A172 (cell line): ENCODE measurements at places on chromosomes 2 and 18.

DNA sequence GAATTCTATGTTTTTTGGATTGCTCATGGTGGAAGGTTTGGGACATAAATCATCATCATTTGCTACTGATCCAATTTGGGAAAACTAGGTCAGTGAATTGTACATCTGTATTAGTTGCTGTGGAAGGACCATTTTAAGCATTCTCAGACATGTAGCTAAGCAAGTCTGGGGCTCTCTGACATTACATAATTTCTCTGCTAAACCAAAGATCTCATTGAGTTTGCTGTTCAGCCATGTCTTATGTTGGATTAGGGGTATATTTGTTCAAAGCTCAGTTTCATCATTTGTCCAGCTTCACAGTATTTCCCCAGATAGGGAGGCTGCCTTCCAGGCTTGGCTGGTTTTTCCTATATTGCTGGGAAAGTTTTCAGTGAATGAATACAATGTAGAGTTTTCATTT is 399.7 kb downstream of the MTX2 start:
- DNase-seq = no peak

- DNase-seq = no peak
Measured at GRCh38 chr18:58046093-58046793, 2.2 kb downstream of the NEDD4L start.

DNA sequence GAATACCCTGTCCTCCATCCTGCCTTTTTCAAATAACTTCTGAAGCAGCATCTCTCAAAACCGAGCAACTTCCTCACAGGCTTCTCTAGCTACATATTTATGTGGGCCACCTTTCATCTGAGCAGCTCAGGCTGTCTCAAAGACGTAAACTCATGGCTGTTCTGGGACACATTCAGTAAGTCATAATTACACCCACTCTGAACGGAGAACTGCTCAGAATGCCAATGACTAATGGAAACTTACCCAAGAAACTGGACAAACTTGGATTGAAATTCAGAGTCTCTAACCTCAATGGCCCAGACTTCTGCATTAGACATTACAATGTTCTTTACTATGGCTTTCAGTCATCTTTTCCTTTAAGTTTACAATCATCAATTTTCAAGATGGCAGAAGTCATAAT is 145.2 kb downstream of the RAD51AP2 start:
- no peak for DNase-seq

- DNase-seq = peak; percentile 54
Measured at GRCh38 chr18:616380-616995, 19.7 kb downstream of the CLUL1 start.

DNA sequence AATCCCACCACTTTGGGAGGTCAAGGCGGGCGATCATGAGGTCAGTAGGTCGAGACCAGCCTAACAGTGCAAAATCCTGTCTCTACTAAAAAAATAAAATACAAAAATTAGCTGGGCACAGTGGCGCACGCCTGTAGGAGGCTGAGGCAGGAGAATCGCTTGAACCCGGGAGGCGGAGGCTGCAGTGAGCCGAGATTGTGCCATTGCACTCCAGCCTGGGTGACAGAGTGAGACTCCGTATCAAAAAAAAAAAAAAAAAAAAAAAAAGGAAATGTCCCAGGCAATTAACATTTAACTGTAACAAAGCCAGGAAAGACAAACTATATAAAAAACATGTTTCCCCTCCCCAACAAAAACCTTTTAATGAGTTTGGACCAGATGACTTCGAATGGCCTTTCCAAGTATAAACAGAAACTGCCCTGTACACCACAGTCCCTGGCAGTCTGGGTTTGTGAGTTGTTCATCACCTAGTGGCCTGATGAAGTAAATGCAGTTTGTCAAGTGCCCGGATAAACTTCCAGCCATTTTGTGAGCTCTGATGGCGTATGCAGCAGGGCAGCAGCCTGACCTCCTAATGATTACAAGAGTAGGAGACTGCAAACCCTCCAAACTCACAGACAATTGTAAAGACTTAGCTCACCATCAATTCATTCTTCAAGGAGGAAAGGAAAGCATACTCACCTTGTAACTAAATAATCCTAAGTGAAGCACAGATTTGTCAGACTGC is 16.6 kb upstream of the PCBP1 start:
- DNase-seq = peak; percentile 86

- DNase-seq = no peak
Measured at GRCh38 chr2:128654408-128654807, 335.7 kb upstream of the HS6ST1 start.

- peak; percentile 47 for DNase-seq
Measured at GRCh38 chr2:40343902-40344301, 108.0 kb downstream of the SLC8A1 start.

GRCh38 chr2:69253112-69253511 is 133.9 kb downstream of the GFPT1 start:
- peak; percentile 46 for DNase-seq

DNA sequence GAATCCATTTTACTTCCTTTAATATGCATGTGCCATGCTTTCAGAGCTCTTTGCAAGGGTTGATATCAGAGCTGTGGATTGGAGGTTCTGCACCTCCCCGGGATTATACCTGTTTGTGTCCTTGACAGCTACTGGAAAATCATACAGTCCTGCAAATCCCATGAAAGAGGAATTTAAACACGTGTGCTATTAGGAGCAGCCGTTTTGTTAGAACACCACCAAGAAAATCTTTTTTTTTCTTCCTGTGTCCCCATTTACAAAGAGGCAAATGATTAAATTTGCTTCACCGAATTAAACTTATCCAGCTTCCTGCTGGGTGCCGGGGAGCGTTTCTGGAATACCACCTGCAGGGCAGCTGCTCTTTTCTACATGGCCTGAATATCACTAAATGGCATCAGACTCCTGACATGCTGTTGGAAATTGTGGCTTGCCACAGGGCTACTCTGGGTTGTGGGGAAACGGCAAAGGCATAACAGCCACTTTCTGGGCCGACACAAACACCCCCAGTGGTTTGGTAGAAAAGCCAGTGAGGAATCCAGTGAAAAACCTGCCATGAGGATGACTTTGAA is 23.4 kb upstream of the SOX11 start:
- DNase-seq = no peak

GRCh38 chr18:28574175-28574574 is 397.2 kb upstream of the CDH2 start:
- DNase-seq = no peak

DNA sequence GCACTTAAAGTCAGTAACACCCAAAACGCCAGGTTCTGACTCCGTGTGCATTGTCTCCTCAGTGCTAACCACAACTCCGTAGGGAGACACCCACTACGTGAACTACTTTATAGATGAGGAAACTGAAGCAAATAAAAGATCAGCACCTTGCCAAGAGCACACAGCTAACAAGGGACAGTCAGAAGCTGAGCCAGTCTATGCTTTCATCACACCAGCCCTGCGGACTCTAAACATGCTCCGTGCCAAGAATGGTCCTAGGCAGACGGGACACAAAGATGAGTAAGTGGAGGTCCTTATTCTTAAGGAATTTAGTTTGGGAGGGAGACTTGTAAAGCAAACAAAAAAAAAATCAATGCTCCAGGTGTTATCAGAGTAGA is 9.6 kb downstream of the MBOAT2 start:
- DNase-seq = no peak

GRCh38 chr2:233000886-233001750 is 11.9 kb downstream of the NGEF start:
- no peak for DNase-seq

- peak; percentile 66 for DNase-seq
Measured at GRCh38 chr2:42086500-42086953, 38.7 kb downstream of the PKDCC start.

DNA sequence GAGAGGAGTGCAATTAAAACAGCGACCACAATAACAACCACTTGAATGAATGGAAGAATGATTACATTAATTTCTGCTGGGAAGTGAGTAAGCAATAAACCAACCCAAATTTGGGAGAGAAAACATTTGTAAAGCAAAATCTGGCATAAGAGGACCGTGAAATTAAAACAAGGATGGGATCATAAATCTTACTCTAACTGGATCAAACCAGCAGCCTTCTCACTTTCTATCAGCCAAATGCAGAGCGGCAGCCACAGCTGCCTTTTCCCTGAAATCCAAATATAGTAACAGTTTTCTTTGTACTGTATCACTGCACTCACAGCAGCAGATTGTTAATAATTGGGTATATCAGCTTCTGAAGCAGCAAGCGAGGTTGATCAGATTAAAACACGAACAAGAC is 245.2 kb upstream of the REG3G start:
- no peak for DNase-seq

DNA sequence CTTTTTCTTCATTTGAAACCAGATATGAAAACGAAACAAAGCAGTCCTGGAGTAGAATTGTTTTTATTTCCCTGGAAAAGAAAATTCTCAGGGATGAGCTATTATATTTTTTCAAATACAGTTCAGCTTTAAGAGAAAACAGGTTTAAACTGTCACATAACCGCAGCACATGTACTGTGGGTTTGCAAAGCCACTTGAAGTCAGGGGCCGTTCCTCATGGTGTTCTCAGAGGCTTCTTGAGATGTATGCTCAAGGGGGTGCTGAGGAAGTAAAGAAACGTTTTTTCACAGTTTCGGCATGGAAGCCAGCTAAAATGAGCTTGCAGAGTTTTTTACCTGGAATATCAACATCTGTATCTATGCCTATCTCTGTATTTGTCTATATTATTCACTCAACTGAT is 225.3 kb downstream of the MC4R start:
- DNase-seq = no peak

DNA sequence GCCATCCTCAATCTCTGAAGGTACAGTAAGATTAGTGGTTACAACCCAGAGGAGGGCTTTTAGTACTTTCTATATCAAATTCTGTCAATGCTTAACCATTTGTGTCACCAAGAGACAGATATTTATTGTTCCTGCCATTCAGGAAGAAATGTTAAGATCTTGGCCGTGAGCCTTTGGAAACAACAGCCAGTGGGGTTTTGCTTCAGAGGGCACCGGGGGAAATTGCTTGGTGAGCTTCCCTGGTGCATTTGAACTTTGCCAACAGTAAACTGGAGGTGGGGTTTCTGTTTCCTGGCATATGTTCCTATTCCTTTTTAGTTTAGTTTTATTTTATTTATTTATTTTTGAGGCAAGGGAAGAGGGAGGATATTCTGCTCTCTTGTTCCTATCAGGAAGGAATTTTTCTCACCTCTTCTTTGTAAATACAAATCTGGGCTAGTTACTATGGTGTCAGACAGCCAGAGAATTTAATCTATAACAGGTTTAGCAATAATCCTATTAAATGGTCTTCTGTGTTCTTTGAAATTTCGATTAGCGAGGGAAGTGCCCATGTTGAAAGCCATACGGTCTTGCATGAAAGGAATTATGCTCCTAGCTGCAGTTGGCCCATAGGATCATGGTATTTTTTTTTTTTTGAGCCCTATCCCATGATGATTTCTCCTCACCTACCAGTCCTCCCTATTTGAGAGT is 95.7 kb downstream of the MAIP1 start:
- no peak for DNase-seq

- no peak for DNase-seq
Measured at GRCh38 chr18:48877941-48878340, 72.8 kb downstream of the SMAD7 start.

- no peak for DNase-seq
Measured at GRCh38 chr2:88125344-88125923, 2.4 kb downstream of the FABP1 start.

- DNase-seq = peak; percentile 26
Measured at GRCh38 chr2:115303-115702, 69.0 kb upstream of the FAM110C start.

GRCh38 chr18:3538456-3538855 is 88.5 kb downstream of the TGIF1 start:
- no peak for DNase-seq

- no peak for DNase-seq
Measured at GRCh38 chr18:74498712-74499627, 2.8 kb downstream of the CNDP2 start.

DNA sequence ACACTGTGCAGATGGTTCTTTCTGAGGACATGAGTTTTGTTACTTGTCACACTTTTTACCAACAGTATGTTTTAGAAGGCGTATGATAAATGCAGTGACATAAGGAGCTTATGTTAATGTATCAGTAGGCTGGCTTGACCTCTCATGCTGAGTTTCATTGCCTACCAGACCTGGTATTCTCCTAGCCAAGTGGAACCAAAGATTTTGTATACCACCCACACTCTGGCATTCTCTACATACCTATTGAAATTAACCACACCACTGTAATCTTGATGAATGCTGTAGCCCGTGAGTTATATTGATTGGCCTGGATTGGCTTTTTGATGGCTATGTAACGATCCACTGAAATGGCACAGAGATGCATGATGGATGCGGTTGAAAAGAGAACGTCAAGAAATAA is 11.4 kb downstream of the HTR2B start:
- no peak for DNase-seq

- DNase-seq = no peak
Measured at GRCh38 chr2:234029150-234029733, 21.3 kb upstream of the SPP2 start.

DNA sequence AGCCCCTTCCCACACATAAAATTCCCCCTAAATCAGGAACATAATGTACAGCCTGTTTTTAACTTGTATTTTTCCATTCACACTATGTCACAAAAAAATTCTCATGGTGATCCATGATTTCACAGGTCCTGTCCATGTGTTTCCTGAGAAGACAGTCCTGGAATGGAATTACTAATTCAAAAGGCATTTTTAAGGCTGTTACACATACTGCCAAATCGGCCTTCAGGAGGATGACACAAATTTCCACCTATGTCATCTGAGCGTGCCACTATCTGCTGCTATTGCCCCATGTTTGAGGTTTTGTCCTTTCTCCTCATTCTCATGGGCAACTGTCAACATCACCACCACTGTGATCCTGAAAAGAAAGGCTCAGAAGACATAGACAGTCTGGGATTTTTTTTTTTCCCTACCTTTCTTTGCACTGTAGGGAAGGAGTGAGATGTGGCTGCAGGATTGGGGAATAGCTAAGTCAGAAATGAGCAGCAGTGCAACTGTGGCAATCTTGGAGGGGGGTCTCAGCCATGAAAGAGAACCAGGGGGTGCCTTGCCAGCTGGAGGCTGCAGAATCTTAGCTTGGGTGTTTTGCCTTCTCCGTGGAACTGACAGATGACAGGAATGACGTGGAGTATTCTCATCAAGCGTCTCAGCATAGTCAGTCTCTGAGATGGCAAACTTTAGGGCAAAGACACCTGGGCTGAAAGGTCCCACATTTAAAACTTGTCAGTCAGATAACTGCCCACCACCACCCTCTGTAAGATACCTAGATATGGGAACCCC is 73.4 kb downstream of the MARCHF4 start:
- peak; percentile 83 for DNase-seq

DNA sequence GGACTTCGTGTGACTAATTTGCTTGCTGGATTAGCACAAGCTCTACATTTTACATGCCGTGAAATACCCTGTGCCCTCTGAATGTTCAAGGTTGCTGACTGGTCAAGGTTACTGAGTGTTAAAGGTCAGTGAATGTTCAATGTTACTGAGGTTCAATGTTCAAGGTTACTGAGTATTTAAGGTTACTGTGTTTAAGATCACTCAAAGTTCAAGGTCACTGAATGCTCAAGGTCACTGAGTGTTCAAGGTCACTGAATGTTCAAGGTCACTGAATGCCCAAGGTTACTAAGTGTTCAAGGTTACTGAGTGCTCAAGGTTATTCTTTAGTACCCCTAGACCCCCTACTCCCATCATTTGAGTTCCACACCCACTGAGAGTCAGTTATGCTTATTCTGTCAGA is 277.6 kb downstream of the CLIP4 start:
- no peak for DNase-seq
